ENCODE measurements at places on chromosomes 3 and 15.

- DNase-seq, result peak; percentile 70
Measured at GRCh38 chr3:159882790-159883779, 105.5 kb upstream of the IL12A start.

DNA sequence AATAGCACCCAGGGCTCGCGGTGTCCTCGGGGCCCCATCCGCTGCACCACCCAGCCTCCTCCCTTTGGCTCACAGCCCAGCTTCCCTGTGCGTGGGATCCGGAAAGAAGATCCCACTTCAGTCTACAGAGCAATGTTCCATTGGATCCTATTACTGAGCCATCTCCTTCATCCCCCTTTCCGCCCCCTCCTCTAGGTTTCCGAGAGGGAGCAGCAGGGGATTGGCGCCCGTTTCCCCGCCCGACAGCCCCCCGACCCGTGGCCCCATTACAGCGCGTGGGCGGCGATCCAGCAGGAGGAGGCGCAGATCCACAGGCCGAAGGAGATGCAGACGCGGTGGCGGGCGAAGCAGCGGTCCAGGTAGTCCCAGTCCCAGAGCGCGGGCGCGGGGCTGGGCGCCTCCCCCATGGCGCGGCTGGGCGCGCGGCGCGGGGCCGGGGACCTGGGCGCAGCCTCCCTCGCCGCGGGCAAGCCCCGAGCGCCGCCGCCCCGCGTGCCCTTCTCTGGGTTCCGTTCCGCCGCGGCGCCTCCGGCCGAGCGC is 340 bp downstream of the TMEM44 start:
- no peak for DNase-seq

GRCh38 chr3:60010781-60011180 is 961.0 kb upstream of the CFAP20DC start:
- DNase-seq, result no peak

DNA sequence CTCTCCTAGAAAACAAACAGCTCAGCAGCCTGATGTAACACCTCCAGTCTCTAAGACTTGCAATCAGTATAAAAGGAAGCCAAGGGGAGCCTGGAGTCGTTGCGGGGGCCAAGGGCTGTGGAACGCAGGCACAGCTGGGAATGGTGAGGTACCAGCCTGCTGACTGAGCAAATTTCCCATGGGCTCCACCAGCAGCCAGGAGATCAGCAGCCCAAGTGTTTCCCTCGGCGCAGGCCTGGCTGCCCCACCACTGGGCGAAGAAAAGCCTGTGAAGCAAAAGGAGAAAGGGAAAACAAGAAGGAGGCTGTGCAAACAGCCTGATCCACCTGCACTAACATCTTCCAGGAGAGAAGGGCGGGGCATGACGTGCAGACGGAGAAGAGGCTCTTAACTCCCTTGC is 155.3 kb downstream of the SHQ1 start:
- DNase-seq, result no peak

DNA sequence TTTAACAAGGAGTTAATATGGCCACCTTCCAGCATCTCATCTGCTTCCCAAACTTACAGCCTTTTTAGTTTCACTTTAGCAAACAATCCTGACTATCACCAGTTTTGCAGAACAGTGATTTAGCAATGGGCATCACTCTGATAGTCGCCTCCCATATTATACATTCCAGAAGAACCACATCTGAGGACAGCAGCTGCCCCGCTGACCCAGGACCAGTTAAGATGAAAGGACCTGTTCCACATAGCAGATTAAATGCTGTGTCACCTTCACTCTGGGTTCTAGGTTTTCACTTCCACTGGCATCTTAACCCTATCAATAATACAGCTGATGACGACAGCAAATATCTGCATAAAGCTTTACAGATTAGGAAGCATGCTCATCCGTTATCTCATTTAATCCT is 99.8 kb downstream of the TRIM69 start:
- DNase-seq, result no peak

DNA sequence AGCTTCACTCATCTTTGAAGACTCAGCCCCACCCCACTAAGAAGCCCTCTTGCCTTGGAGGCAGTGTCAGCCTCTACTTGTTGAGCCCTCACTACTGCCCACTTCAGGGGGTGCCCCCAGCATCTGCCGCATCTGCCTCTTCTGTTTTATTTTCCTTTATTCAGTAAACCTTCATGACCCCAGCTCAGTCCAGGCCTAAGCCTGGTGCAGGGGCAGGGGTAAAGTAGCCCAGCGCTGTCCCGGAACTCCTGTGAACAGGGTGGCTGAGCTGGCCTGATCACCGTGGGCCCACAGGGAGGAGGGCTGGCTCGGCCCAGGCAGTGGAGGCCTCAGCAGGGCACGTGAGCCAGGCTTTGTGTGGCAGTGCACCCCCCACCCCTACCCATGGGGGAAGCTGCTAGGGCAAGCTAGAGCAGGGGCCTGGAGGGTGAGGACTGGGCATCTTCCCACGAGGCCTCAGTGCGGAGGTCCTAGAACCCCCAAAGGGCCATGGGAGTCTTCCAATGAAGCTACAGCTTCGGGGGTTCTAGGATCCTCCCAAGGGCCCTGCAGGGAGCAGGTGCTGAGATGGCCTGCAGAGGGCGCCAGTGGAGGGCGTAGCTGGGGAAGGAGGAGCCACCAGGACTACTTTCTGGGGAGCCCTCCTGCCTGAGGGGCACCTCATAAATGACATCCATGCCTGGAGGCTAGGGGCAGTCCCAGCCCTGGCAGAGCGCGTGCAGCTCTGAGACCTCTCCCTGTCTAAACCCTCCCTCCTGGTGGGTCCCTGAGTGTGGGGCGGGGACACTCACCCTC is 36.0 kb downstream of the TSPAN3 start:
- DNase-seq, result no peak

DNA sequence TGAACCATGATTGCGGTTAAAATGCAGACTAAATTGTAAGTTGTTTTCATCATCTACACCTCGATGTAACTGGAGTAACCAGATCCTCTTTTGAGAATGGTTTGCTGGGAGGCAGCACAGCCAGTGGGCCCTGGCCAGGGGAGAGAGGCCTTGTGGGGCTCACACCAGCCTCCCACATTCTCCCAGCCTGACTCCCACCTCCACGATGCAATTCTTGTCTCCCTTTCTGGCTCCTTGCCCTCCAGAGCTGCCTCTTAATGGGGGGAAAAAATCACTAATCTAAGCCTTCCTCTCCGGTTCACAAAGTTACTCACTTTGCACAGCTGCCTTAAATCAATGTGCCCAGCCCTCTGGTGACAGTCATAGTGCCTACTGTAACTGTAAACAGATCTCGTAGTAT is 17.9 kb upstream of the PAQR5 start:
- no peak for DNase-seq

- no peak for DNase-seq
Measured at GRCh38 chr3:135844386-135844785, 121.1 kb upstream of the PPP2R3A start.

GRCh38 chr3:183233966-183234365 is 19.1 kb upstream of the B3GNT5 start:
- no peak for DNase-seq

DNA sequence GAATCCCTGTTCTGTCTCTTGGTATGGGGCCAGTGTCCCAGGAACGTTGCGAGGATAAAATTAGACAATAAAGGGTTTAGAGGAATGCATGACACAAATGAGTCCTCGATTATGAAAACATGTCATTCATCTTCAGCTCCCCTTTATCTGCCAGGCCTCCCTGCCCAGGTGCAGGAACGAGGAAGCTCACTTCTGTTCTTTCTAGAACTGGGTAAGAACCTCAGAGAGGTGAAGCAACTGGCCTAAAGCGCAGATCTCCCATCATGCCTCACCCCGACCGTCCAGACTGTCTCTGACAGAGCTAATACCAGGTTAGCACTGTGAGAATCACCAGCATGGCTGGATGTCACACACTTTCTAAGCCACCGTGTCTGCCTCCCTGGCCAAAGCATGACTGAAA is 1.5 kb upstream of the ITIH1 start:
- no peak for DNase-seq

DNA sequence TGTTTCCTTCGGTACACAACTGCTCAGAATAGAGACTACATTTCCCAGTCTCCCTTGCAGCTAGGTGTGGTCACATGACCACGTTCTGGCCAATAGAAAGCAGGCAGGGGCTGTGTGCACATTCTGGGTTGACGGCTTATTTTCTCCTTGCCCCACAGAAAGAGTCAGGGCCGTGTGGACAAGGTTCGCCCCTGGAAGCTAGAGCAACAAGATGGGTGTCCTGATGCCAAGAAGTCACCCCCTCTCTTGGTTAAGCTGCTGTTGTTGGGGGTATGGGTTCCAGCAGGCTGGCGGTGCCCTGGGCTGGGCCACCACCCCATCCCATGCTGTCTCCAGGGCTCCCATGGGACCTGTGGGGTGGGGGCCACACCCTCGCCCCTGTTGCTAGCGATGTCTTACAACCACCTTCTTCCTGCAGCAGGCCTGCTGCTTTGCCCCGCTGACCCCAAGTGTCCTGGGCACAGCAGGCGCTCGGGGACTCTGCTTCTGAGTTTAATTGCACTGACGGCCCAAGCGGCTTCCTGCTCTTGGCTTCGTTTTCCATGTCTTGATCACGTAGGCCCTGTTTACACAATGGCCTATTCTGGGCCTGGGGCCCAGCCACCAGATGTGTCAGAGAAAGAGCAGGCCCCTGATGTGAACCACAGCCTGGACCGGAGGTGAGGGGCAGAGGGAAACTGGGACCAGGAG is 24.9 kb downstream of the ABTB1 start:
- DNase-seq, result no peak

GRCh38 chr15:79635149-79635771 is 203.1 kb downstream of the MINAR1 start:
- DNase-seq, result no peak

GRCh38 chr3:169072494-169072893 is 591.0 kb downstream of the MECOM start:
- DNase-seq, result no peak

GRCh38 chr15:101359365-101359947 is 64.4 kb upstream of the SNRPA1 start:
- peak; percentile 25 for DNase-seq

GRCh38 chr3:40920041-40920440 is 279.3 kb upstream of the CTNNB1 start:
- DNase-seq, result no peak

DNA sequence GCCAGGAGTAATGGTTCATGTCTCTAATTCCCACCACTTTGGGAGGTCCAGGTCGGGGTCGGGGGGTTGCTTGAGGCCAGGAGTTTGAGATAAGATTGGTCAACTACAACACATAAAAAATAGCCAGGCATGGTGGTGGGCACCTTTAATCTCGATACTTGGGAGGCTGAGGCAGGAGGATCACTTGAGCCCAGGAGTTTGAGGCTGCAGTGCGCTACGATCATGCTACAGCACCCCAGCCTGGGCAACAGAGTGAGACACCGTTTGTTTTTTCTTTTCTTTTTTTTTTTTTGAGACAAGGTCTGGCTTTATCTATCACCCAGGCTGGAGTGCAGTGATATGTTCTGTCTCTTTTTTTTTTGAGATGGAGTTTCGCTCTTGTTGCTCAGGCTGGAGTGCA is 1.3 kb upstream of the VPS33B start:
- no peak for DNase-seq

DNA sequence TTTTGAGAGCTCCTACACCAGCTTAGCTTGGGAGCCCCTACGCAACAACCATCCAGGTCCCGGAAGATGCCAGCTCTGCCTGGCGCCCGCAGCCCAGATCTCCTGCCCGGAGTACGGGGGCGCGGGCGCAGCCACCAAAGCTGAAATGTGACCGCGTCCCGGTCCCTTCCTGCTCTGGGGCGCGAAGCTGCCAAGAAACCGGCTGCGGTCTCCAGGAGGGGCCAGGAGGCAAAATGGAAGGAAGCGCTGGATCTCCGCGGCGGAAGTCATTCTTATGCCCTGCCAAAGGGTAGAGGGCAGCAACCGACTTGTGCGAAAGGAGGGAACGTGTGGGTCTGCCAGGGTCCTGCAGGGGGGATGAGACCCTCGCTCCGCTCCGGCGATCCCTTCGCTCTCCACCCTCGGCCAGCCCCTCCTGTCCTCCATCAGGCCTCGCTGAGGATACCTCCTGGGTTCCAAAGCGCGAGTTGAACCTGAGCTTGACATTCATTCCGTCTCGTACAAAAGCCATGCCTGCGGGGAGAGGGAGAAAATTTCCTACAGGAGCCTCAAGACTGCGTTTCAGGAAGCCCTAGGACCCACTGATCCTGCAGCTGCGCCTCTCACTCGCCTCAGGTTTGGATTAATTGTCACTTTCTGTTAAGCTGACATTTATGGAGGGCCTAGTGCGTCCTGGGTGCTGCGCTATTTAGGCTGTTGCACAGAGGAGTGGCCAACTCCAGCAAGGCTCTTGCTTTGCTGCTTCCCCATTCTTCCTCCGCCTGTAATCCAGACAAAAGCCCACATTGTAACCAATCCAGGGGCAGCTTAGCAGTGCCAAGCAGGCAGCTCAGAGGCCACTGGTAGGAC is 98.3 kb upstream of the VGLL3 start:
- DNase-seq, result no peak

GRCh38 chr15:80006946-80007345 is 36.0 kb upstream of the BCL2A1 start:
- DNase-seq, result no peak

GRCh38 chr3:54625805-54626787 is 301.8 kb downstream of the LRTM1 start:
- no peak for DNase-seq

- no peak for DNase-seq
Measured at GRCh38 chr15:32935139-32935538, 217.3 kb downstream of the GREM1 start.

DNA sequence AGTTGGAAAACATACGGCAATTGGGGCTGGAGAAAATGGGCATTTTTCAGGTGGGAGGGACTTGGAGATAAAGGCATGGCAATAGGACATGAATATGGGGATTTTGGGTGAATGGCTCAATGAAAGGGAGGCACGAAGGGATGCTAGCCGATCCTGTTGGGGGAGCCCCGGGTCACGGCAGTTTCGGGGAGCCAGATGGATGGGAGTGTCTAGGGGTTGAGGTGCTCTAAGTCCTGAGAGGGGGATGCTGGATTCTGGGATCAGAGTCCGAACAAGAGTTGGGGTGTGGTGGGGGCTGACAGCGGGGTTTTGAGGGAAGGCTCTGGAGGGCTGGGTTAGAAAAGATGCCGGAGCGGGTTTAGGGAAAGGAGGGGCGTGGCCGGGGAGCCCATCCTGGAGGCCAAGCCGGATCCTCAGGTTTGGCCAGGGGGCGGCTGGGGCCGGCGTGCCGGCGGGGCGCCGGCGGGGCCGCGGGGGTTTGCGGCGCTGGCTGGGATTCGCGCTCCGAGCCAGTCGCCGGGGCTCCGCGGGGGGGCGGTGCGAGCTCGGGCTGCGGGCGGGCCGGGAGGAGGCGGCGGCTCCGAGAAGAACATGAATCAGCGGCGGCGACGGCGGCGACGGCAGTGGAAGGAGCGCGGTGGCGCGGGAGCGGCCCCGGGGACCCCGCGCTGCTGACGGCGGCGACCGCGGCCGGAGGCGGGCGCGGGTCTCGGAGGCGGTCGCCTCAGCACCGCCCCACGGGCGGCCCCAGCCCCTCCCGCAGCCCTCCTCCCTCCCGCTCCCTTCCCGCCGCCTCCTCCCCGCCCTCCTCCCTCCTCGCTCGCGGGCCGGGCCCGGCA is at the start of gene TYRO3:
TYRO3 (plus strand) TSS at position 813 of the 839 bp plus-strand sequence. CDS start 46 bp downstream, outside the sequence.
- DNase-seq, result no peak

DNA sequence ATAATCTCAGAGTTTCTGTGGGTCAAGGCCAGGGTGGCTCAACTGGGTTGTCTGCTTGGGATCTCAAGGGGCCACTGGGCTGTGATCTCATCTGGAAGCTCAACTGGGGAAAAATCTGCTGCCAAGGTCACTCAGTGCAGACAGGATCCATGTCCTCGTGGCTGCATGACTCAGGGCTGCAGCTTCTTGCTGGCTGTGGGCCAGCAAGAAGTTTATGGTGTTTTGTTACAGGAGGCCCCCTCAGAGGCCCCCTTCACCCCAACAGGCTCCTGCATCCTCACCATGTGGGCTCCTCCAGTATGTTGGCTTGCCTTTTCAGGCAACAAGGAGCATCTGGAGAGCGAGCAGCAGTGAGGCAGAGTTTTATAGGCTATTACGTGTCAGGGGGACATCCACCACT is 14.6 kb downstream of the OCA2 start:
- DNase-seq, result no peak
